Esophagus squamous epithelium (tissue), 5 donors: ENCODE measurements at places on chromosomes 13 and 19. TPM values are rescaled to one million over a fixed set of nuclear protein-coding genes. Genes with fewer than 3 reads are reported as not detected.

GRCh38 chr19:36207605-36208252 is 6.7 kb downstream of the ZNF565 start:
- DNase-seq, result no peak

- no peak for DNase-seq
These were observed 19.1 kb downstream of the SMARCA4 start for GRCh38 chr19:10979951-10980381.

- no peak for DNase-seq
These were observed 9.5 kb upstream of the NUDT15 start for GRCh38 chr13:48028066-48028465.

DNA sequence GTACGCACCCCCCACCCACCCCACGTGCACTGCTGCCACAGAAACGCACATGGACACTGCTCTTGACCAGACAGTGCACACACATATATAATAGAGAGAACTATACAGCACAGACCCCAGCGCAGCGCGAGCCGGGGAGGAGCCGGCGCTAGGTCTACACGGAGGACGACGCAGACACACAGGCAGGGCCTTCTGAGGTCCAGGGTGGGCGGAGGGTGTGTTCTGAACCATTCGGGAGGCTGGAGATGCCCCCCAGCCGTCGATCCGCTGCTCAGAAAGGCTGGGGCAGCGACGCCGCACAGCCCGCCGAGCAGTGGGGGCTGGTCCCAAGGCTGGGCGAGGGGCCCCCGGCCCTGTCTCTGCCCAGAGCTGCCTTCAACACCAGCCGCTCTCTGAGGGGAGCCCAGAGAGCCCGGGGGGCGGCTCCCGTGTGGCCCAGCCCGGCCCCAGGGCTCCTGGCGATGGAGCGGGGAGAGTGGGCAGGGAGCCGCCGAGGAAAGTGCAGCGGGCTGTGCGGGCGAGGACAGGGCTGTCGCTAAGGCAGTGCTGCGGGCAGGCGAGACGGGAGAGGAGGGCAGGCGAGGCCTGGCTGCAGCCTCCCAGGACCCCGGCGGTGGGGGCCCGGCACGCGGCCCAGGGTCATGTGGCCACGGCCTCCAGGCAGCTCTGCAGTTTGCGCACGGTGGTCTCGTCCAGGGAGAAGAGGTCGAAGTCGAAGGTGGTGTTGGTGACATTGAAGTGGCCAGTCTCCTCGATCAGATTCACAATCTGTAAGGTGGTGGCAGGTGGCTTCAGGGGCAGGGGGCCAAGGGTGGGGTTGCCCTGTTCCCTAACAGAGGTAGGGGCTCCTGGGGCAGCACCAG is 67.1 kb downstream of the MLLT1 start:
- DNase-seq, result no peak

- DNase-seq, result no peak
These were observed 10.5 kb upstream of the TINCR start for GRCh38 chr19:5578097-5578846.

FGF14 gene
- total RNA-seq, result 0.11 TPM
